Activated CD4-positive, alpha-beta T cell treated with anti-CD3 and anti-CD28 coated beads for 24 hours (primary cell): ENCODE measurements at places on chromosomes 11 and 22.

DNA sequence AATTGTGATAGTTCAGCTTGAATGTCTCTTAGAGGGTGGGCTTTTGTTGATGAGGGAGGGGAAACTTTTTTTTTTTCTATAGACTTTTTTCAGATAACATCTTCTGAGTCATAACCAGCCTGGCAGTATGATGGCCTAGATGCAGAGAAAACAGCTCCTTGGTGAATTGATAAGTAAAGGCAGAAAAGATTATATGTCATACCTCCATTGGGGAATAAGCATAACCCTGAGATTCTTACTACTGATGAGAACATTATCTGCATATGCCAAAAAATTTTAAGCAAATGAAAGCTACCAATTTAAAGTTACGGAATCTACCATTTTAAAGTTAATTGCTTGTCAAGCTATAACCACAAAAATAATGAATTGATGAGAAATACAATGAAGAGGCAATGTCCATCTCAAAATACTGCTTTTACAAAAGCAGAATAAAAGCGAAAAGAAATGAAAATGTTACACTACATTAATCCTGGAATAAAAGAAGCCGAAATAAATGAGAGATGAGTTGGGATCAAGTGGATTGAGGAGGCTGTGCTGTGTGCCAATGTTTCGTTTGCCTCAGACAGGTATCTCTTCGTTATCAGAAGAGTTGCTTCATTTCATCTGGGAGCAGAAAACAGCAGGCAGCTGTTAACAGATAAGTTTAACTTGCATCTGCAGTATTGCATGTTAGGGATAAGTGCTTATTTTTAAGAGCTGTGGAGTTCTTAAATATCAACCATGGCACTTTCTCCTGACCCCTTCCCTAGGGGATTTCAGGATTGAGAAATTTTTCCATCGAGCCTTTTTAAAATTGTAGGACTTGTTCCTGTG, 3.9 kb downstream of the MALAT1 start:
- DNase-seq: no peak

- DNase-seq: no peak
Measured at GRCh38 chr11:133547808-133548494, 15.7 kb upstream of the OPCML start.

DNA sequence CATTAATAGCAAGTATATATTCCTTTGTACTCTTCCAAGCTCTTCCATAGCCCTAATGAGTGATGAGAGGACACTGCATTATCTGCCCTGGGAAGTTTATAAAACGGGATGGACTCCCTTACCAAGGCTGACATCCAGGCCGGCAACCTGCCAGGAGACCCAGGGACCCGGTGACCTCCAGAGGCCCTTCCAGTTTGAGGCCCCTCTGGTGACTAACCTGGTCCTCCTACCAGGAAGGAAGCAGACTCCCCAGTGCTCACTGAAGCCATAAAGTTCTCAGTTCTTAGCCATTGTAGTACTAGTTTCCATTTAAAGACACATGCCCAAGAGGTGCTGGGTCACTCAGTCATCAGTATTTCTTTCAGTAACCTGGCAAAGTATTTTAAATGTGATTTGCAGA, 345.4 kb downstream of the TENM4 start:
- DNase-seq: no peak

DNA sequence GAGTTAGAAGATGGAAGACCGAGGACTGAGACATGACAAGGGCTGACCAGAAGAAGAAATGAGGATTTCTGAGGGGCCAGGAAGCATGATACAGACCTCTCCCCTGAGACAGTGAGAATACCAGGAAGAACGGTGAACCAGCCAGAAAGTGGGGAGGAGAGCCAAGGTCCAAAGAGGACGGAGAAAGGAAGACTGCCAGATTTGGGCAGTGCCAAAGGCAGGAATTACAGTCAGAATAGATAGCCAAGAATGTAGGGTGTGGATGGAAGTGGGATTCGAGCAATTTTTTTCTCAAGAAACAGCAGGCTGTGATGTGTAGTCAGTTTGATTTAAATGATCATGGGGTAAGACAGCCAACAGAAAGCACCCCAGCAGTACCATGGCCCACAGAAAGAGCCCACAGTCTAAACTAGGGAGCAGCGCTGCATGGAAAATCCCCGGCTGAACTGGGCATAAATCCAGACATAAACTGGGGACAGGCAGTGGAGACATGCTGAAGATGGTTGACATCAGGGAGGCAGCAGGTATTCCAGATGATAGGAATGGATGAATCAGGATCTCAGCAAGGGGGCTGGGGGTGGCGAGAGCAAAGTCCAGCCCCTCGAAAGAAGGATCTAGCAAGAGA, 67.3 kb upstream of the BARX2 start:
- no peak for DNase-seq

DNA sequence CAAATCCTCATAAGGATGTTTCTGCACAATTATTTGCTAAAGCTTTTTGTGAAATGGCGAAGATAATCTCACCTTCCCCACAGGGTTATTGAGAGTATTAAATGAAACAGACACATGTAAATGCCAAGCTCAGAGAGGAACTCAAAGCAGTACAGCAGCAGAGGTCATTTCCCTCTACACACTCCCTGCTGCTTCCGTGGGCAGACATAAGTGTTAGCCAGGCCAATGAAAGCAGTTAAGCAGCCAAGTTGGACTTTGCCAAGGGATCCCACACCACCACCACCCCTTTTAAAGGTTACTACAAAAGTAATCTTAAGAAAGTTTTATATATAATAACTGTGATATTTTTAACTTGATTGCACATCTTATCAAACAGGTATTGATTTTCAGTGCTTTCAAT, 4.0 kb upstream of the FAM111A start:
- DNase-seq: no peak

GRCh38 chr11:98710986-98711385, 309.8 kb upstream of the CNTN5 start:
- DNase-seq: no peak

GRCh38 chr22:32622004-32622743, 147.6 kb downstream of the FBXO7 start:
- no peak for DNase-seq
